Esophagus squamous epithelium (tissue), 5 donors: ENCODE measurements at places on chromosomes 5 and 9. TPM values are rescaled to one million over a fixed set of nuclear protein-coding genes. Genes with fewer than 3 reads are reported as not detected.

GRCh38 chr9:68455451-68455850, 85.2 kb downstream of the TMEM252 start:
- H3K36me3 ChIP-seq, result no peaks in the 10 kb centered on the region
- no peaks in the 10 kb centered on the region for H3K27me3 ChIP-seq
- no peak overlapping the region for H3K4me3 ChIP-seq
- H3K27ac ChIP-seq, result peak overlapping the region; percentile 73

Gene VCAN
- total RNA-seq, result 6.7 TPM

DNA sequence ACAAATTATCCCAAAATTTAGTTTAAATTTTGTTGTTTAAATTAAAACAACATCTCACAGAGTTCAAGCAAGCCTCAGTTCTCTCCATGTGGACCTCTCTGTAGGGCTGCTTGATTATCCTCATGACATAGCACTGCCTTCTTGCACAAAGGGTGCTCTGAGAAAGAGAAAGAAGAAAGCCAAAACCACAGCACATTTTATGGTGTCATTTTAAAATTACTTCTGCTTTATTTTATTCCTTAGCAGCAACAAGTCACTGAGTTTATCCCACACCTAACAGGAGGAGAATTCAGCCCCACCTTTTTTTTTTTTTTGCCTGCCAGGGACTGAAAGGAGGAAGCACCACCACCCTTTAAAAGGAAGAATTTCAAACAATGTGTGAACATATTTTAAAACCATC, 12.8 kb upstream of the KCNV2 start:
- H3K27ac ChIP-seq, result no peak overlapping the region
- no peaks in the 10 kb centered on the region for H3K36me3 ChIP-seq
- no peak overlapping the region for H3K4me3 ChIP-seq
- DNase-seq, result no peak

Gene SCGB3A2
- not detected for total RNA-seq

DNA sequence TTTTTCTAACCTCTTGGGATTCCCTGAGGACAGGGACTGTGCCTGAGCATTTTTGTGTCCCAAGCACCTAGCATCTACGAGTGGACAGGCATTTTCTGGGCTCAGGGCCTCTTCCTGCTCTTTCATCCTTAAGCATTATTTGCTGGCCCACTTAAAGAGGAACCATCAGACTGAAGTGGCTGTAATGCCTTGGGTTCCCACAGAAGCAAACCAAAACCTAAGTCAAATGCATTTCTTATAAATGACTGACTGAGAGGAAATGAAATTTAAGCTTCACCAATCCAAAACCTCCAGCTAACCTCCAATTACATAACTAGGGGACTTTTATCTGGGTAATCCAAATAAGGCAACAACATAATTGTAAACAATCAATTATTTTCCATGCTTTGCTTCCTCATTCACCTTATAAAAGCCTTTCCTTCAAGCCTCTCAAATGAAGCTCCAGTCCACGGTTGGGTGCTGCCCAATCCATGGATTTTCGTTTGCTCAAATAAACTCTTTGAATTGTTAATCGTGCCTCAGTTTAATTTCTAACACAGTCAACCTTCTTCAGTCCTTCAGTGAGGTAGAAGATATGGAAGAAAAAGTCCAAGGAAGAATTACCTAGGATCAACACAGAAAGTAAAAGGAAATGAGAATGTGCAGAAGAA, 25.3 kb upstream of the SLC31A2 start:
- H3K36me3 ChIP-seq, result no peaks in the 10 kb centered on the region
- no peak overlapping the region for H3K4me3 ChIP-seq
- H3K4me1 ChIP-seq, result no peaks in the 10 kb centered on the region
- H3K27ac ChIP-seq, result no peak overlapping the region

DNA sequence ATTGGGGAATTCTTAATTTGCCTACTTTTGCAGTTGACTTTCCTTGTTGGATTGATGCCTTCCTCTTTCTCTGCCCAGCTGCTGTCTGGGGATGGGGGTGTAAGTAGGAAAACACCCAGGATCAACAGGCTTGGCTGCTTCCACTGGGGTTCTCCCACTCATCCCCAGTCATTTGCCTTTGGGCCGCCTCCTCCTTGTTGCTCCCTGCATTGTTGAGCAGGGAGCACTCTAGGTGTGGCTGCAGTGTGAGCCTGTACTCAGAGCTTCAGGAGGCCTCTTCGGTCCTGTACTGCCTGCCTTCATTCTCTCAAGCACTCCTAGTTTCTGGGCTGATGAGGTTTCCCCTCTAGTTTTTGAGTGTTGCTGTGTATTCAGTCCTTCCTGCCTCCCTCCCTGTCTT, 12.1 kb downstream of the RHOBTB3 start:
- H3K4me3 ChIP-seq, result no peak overlapping the region
- DNase-seq, result no peak
- H3K4me1 ChIP-seq, result peaks cover 19% of the 10 kb centered on the region
- no peak overlapping the region for H3K27ac ChIP-seq
- no peaks in the 10 kb centered on the region for H3K27me3 ChIP-seq
- H3K36me3 ChIP-seq, result no peaks in the 10 kb centered on the region
